ENCODE measurements at places on chromosomes 13 and 19. TPM values are rescaled to one million over a fixed set of nuclear protein-coding genes. Genes with fewer than 3 reads are reported as not detected.

The PLIN4 gene
- total RNA-seq: not detected

DNA sequence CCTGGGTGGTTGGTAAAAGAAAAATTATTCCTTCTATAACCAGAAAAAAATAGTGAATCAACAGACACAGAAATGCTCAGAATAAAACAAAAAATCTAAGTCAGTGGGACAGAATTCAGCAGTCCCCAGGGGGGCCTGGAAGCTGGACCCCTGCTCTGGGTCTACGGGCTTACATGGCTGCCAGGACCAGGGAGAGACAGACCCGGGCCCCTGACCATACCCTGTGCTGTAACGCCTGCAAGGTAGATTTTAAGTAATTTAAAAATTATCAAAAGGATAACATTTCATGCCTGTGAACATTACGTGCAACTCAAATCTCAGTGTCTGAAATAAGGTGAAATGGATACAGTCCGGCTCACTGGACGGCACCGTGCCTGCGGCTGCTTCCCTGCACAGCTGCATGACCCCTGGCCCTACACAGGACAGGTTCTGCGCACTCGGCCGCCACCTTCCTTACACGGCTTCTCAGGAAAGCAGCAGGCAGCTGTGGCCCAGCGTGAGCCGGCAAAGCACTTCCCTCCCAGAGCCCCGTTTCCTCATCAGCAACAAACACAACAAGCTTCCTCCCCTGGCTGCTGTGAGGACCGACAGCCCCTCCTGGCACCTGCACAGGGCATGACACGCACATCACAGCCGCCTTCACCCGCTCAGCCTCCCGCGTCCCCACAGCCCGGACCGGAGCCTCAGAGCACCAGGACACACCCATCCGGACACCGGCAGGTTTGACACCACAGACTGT lies 22.2 kb downstream of the RASA3 start:
- peak; percentile 48 for DNase-seq

DNA sequence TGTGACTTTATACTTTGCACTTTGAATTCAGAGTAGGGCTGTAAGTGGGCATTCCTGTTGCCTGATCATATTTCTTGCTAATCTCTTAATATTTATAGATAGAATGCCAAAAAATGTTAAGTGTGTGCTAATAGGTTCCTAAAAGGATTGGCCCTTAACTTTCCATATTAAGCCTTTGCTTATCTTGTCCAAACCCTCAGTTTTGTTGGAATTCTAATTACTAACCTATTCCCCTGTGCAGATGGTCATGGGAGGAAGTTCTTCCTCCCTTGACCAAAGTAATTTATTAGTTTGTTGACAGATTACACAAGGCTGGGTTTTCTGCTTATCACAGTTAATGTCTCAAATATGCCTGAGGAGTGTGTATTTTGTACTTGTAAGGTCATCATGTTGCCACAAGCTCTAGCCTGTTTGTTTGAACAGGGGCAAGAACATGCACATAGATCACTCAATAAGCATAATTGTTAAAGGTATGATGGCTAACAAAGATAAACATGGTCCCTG lies 541.1 kb upstream of the SPRY2 start:
- no peak for DNase-seq

DNA sequence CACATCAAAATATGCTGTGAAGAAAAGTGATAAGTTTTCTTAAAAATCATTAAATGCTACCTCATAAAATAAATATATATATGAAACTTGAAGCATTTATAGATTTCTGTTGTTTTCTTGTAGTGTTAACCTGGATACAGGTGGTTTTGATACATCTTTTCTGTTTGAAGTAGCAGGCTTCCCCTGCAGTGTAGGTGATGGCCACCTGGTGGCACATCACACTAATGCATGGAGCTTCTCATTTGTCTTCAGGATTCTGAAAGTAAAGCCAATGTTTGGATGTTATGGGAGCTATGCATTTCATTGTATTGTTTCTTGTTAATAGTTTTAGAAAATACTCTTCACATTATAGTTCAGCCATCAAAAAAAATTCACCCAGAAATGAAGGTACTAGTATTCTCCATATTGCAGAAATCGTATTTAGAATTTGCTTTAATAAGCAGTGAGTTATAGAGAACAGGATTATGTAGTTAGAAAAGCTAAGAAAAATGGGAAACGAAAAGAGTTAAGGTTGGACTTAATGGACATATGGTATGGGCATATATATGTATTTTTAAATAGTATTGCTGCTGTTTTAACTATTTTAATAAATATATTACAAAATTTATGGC lies 18.7 kb downstream of the GPR180 start:
- DNase-seq: no peak

DNA sequence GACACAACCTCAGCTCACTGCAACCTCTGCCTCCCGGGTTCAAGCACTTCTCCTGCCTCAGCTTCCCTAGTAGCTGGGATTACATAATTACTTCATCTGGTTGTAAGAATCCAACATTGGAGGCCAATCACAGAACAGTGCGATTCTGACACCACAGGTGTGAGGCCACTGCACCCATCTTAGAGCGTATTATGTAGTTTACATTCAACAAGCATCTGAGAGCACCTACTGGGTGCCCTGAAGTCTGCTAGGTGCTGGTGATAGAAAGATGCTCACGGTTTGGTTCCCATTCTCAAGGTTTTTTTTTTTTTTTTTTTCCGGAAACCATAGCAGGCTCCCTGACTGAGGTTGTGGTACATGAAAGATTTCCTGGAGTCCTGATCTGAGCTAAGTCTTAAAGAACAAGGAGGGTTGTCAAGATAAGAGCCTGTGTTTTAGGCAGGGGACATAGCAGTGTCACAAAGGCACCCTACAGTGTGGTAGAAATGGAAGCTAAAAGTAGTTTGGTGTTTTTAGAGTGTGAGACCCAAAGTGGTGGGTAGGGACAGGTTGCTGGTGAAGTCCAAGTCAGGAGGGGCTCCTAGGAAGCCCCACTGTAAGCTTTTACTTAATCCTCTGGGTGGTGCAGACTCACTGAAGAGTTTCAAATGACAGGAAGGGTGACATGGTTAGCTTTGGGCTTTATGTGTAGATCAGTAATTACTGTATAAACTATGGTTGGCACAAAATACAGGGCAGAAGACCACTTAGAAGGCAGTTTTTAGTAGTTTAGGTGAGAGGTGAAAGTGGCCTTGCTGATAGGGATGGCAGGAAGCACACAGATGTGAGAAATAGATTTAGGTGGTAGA lies 15.2 kb downstream of the SAE1 start:
- DNase-seq: no peak
